ENCODE measurements at places on chromosomes 3 and 15.

DNA sequence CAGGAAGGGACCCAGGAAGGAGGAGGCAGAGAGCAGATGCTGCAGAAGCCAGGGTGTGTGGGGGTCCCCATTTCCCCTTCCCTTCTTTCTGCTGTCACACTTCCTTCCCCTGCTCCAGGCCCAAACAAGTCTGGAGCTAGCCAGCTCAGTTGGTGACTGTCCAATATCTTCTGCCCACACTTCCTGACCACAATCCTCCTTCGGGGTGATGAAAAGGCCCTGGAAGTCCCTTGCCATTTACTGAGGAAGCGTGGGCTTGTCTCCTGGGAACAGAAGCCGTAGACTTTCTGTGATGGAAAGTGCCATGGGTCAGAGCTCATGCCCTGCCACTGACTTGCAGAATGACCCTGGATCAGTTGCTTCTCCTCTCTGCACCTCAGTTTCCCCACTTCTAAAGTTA is 39.0 kb downstream of the ANAPC13 start:
- DNase-seq = no peak

DNA sequence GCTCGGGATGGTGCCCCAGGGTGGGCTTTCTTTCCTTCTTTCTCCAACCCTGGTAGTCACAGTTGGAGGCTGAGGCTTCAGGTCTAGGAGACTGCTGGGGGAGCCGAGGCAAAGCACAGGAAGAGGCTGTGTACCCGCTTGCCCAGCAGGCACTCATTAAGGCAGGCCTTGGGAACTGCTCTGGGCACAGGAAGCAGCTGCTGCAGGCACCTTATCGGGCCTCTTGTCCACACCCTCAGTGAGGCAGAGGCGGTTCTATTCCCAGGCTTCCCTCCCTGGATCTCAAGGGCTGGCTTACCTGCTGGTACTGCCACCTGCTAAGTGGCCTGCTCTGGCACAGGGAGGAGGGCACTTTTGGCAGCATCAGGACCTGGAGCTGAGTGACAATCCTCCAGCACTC is 15.8 kb upstream of the GRM2 start:
- DNase-seq = no peak

DNA sequence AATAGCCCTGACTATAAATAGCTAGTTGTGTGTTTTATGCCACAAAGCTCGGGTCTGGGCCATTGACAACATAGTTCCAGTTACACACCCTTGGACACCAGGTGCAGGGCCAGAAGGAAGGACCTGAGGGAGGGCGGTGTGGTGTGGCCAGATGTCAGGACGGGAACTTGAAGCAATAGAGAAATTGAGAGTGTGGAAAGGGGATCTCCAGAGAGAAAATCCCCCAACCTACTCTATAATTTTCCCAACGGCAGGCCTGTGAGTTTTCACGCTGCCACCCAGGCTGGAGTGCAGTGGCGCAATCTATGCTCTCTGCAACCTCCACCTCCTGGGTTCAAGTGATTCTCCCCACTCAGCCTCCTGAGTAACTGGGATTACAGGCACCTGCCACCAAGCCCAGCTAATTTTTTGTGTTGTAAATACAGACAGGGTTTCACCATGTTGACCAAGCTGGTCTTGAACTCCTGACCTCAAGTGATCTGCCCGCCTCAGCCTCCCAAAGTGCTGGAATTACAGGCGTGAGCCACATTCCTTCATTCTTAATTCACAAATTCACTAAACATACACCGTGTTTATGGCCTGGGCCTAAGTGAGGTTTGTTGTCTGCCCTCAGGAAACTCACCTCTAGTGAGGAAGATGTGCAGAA is 70.8 kb upstream of the KLF13 start:
- no peak for DNase-seq

GRCh38 chr3:20256144-20256543 is 70.1 kb upstream of the SGO1 start:
- DNase-seq = no peak

DNA sequence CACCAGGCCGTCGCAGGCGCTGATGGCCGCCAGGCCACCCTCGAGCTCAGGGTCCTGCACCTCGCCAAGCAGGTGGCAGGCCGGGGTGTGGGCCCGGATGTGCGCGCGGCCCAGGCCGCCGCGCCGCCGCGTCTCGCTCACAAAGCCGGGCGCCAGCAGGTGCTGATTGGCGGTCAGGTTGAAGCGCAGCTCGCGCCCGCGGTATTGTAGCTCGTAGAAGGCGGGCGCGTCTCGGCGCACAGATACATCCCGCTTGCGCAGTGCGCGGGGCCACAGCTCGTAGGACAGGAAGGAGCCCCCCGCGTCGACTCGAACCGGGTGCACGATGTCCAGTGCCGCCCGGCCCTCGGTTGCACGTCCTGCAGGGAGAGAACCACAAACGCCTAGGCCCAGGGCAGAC is 11.1 kb downstream of the ADAMTS7 start:
- DNase-seq = no peak

DNA sequence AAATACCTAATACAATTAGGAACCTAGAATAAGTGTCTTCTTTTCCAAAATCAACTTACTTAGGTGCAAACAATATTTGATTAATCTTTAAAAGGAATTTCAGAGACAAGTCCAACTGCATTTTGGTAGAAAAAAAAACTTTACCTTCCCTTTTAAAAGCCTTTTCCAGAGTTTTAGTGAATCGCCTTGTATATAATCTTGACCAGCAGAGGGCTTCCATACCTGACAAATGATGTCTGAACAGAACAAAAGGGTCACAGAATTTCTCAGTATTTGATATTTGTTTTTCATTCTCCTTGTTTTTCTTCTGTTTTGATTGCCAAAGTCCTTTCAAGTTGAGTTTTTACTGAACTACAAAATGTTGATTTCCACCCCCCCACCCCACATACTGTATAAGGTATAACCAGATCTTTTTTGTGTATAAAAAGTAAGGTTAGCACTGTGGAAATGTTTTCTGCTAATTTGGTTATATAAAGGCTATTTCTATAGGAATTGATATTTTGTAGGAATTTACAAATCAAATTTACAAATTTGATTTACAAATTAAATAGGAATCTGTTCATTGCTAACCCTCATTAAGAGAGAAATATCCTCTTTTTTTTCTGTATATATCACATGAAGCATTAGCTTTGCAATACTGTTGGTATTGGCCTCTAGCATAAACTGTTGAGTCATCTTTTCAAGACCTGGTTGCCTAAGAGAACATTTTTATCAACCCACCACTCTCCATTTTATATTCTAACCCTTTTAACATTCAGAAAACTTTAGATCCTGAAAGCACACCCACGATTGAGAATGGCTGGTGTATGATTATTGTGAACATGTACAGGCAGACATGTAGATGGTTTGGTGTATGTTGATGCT is 464.1 kb upstream of the RARB start:
- no peak for DNase-seq

DNA sequence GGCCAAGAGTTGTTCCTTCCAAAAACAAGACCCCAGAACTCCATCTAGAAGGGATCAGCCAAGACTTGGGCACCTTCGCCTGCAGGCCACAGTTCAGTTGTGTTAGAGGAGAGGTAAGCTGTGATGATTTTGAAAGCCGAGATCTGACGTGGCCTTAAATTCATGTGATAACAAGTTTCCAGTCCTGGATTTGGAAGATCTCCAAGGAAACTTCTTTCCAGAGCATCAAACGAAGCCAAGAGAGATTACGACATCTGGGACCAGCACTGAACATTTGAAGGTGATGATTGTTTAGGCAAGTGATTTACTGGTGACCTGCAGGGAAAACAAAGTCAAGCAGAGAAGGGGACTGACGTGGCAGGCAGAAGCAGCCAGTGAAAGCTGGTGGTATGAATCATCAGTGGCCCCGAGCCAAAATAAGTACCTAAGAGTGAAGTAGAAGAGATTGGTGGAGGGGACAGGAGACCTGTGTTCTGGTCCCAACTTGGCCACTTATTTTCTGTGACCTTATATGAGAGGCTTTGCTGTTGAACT is 339.0 kb upstream of the PROK2 start:
- DNase-seq = no peak

- no peak for DNase-seq
Observed at GRCh38 chr3:32257042-32257441, 18.6 kb downstream of the CMTM8 start.

- no peak for DNase-seq
Observed at GRCh38 chr3:37993067-37993455, 2.5 kb downstream of the VILL start.

DNA sequence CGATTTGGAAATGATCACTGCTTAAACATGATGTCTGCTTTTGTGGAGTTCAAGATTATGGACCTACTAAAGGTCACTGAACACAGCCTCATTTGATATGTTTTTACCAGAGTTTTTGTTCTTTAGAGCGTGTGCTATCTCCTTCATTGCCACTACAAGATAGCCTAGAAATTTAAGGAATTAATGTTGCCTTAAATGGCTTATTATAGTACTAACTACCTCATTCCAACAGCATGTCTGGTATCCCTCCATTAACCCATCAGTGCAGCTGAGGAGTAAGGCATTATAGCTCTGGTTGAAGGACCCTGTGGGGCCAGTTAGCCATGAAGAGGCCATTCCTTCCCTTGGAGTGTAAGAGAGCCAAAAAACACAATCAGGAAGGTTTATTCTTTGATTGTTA is 2.3 kb upstream of the FAM43A start:
- no peak for DNase-seq

- no peak for DNase-seq
Observed at GRCh38 chr3:90080988-90081387, 973.6 kb downstream of the EPHA3 start.
